ENCODE measurements at places on chromosomes 7 and 10.

DNA sequence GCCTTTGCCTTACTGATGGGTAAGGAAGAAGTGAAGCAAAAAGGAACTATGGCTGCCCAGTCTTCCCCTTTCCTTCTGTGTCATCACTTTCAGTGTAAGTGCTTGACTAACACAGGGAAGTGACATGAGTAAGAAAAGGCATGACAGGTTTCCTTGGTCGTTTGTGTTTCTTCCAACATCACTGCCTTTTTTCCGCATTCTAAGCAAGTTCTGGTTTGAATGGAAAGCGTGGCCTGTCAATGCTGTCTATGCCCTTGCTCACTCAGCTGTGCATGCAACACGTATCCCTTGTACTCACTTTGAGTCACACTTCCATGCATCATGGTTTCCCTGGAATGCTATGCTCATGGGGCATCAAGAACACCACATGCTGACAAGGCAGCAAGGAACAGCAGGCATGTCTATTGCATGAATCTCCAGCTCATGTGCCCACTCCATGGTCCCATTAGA lies 111.8 kb downstream of the OAT start:
- DNase-seq = no peak

GRCh38 chr10:26859241-26860101 lies 1.3 kb downstream of the ABI1 start:
- DNase-seq = no peak

GRCh38 chr7:149310113-149310836 lies 48.3 kb downstream of the ZNF783 start:
- DNase-seq = no peak

DNA sequence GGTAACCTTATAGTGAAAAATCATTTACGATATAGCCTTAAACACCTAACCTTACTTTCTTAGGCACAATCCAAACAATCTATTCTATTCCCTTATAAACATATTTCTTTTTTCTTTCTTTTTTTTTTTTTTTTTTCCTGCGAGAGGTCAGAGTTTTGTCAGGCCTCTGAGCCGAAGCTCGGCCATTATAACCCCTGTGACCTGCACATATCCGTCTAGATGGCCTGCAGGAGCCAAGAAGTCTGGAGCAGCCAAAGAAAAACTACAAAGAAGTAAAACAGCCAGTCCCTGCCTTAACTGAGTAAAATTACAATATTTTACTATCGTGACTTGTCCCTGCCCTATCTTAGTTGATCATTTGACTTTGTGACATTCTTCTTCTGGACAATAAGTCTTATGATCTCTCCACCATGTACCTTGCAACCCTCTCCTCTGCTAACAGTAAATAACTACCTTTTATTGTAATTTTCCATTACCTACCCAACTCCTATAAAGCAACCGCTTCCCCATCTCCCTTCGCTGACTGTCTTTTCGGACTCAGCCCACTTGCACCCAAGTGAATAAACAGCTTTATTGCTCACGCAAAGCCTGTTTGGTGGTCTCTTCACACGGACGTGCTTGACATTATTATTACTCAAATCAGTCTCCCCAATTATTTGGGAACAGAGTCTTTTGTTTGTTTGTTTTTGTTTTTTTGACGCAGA lies 64.5 kb downstream of the AOAH start:
- DNase-seq = no peak

DNA sequence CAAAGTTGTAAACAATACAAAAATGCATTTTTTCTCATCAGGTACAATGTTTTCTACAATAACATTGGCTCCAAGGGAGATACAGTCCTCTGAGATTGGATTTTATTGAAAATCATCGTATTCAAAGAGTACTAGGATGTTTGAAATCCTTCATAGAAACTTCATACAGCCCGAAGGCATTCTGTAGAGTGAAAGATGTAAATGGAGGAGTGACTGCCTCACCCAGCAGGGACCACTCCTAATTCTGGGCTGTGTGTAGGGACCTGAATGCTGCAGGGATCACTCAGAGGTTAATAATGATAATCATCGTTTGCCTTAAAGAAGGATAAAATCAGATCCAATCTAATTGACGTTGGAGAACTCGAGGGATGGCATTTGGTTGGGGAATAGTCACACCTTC lies 198.6 kb downstream of the HECW1 start:
- no peak for DNase-seq

DNA sequence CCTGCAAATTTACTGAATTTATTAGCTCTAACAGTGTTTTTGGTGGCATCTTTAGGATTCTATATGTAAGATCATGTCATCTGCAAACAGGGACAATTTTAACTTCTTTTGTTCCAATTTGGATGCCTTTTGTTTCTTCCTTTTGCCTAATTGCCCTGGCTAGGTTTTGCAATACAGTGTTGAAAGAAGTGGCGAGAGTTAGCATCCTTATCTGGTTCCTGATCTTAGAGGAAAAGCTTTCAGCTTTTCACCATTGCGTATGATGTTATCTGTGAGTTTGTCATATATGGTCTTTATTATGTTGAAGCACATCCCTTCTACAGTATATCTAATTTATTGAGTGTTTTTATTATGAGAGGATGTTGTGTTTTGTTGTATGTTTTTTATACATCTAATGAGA lies 301.4 kb downstream of the PTPRN2 start:
- DNase-seq = no peak

DNA sequence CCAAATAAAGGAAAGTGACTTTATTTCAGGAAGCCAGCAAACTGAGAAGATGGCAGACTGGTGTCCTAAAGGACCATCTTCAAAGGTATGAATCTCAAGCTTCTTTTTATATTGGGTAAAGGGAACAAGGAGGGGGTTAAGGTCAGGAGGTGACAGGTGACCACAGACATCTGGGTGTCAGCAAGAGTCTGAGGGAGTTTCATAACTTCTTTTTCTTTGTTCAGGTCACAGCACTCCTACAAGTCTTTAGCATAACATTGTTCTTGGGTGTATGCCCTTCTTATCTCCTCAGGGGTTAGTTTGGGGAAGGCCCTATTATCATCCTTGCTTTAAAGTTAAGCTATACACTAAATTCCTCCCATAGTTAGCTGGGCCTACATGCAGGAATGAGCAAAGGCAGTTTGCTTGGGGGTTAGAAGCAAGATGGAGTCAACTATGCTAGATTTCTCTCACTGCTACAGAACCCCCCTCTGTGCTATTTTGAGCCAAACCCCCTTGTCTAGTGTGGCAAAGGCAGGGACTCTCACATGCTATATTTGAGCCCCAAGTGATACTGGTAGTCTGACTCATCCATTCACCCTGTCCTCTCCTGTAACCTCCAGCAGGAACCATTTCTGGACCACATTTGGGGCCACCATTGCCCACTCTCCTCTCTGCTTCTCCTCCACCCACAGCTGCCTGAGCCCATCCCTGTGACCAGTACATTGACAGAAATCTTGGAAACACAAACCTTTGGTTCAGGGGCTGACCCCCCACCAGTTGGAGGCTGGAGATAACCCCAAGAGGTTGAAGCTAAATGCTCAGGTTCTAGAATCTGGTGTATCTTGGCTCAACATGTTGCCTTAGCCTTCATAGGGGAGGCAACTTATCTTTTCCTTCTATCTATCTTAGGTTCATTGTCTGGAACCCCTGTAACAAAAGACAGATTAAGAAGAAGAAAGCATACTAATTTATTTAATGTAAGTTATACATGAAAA lies 55.5 kb upstream of the LRGUK start:
- no peak for DNase-seq

DNA sequence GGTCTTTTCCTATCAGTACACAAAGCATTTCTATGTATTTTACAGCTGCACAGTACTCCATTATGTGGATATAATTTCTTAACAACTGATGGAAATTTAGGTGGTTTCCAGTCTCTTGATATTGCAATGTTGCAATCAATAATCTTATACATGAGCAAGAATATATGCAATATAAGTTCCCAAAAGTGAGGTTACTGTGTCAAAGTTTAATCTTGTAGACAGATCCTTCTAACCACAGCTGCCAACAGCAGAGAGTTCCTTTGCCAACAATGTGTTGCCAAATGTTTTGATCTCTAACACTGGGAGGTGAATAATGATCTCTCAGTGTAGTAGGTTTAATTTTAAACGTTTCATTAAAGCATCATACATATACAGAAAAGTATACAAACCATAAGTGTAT lies 54.5 kb downstream of the CUL2 start:
- no peak for DNase-seq

- no peak for DNase-seq
Observed at GRCh38 chr7:139942636-139943035, 113.6 kb downstream of the TBXAS1 start.

DNA sequence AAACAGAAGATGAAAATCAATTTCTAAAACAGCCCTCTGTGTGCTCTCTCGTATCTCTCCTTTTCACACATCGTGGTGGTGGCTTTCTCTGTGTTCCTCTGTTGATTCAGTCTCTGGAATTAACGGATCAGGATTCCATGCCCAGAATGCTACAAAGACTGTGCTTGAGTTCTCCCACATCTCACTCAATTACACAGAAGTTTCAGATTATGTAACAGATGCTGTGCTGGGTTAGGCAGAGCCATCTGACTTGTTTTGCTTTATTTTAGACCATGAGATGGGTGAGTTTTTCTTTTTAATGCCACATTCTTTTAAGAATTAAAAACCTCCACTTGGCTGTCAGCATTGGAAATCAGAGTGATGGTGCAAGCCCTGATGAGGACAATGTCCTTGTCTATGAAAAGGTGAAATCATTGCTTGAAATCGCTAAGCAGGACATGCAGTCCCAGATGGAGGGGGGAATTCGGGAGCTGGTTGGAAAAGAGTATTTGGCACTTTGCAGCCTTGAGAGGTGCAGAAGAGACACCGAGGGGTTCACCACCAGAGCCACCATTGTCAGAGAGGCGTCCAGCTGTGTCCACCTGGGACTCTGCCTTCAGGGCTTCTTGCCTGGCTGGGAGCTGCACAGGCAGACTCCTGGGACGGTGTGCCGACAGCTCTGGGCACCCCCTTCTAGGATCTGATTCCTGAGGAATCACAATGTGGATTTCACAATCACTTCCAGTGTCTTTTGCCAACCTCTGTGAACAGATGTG lies 80.4 kb downstream of the EGFR start:
- no peak for DNase-seq

DNA sequence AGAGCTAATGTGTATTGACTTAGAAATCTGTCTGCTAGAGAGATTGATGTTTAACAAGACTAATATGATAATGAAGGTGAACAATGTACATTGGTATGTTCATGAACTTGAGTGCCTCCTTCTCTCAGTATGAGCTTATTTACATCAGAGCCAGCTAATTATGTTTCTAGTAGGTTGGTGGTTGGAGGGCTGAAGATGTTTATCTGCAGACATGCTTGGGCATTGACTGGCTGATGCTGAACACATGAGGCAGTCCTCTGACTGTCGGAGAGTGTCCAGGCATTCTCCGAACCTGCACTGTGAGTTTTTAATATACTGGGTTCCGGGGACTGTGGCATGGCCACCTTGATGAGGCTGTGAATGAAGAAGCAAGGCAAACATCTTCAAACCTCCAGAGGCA lies 47.5 kb downstream of the BMPER start:
- DNase-seq = no peak

- DNase-seq = no peak
Observed at GRCh38 chr7:3592401-3593134, 291.5 kb downstream of the SDK1 start.

GRCh38 chr10:91220954-91221675 lies 652 bp downstream of the PCGF5 start:
- peak; percentile 16 for DNase-seq

DNA sequence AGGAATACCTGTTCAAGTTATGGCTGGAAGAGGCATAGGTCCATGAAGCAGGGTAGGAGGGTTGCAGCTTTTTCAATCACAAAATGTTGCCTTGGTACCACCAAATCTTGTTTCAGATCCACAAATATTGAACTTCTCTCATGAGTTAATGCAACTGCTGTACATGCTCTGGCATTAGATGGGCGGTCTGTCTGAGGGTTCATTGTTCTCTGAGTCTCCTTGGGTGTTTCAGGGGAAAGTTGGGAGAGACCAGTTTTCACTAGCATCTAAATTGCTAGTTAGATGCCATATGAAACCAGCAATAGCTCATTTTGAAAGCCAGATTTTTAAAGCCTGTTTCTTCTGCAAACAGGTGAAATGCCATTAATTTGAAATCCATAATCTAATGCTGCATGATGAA lies 27.8 kb upstream of the ELMO1 start:
- DNase-seq = no peak

DNA sequence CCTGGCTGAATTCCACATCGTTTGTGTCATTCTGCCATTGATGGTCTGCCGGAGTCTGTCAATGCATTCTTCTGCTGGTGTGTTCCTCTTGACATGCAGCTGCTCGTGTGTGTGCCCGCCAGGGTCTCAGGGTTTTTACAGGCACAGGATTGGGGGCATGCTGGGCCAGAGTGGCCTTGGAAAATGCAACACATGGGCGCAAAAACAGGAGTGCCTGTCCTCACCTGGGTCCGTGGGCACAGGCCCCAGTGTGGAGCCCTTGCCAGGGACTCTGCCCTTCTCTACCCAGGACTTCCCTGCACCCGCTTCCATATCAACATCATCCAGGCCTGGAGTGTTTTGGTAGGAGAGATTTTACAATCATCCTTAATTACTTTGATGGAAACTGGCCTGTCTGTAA lies 340.7 kb downstream of the KIF20B start:
- DNase-seq = no peak

DNA sequence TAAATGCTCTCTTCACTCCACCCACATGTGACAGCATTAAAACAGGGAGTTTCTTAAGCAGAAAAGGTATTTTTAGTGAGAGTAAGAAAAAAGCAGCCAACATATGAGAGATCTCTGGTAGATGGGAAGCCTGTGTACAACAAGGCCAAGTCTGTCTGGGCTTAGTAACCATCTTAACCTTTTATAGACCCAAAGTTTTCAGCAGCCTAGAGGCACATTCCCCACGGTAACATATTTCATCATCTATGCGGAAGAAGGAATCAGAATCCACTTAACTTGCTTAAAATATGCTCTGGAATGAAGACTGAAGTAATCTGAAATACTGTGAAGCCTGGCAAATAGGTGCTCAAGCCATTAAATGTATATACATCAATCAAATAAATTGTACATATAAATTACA lies 127.8 kb downstream of the RAPGEF5 start:
- no peak for DNase-seq

DNA sequence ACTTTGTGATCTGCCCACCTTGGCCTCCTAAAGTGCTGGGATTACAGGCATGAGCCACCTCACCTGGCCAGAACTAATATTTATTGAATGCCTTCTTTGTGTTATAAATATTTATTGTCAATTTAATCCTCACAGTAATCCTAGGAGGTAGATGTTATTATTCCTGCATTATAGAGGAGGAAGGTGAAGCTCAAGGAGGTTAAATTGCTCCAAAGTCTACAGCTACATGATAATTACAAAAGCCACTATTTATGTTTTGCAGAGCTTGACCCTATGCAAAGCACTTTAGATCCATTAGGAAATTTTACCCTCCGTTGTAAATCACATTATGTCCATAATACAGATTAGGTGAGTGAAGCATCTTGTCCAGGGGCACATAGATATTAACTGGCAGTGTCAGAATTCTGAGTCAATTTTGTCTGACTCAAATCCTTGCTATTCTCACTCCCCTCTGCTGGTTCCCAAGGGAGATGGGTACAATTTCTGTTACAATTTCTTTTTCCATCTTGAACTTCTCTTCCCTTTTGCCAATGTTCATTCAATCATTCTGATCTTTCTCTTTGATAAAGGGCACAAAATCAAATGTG lies 25.7 kb upstream of the CDK14 start:
- no peak for DNase-seq
